ENCODE measurements at places on chromosomes 5 and 9.

GRCh38 chr5:166624573-166624972 is 1666.9 kb upstream of the WWC1 start:
- DNase-seq = no peak

DNA sequence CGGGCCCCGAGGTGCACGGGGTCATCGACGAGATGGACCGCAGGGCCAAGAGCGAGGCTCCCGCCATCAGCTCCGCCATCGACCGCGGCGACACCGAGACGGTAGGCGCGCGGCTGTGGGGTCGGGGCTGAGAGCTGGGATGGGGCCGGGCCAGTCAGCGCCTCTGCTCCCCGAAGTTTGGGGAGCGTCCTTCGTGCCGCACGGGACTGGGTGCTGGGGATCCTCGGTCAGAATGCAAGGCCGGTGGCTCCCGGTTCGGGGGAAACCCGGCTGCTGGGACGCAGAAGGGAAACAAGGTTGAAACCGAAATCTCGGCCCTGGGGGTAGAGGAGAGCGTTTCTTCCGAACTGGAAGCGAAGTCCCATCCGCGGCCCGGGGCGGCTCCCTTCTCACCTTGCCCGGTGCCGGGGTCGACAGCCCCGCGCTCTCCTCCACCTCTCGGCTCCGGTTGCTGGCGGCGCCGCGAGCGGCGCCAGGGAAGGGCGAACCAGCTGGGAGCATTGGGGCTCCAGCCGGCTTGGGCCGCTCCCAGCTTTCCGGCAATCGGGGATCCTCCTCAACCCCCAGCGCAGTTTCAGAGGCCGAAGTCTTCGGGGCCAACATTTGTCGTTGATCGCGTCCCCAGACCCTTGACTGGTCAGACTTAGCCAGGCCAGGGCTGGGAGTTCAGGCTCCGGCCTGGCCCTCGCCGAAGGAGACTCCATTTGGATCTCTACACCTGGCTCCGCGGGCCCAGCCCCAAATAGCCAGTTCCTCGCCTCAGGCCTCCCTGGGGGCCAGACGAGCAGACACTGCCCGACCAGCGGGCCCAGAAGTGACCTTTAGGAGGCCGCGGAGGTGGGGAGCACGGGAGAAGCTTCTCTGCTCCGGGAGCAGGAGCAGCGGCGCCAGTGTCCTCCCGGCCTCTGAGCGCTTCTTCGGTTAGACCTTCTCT is 1.1 kb downstream of the LHX2 start:
- no peak for DNase-seq

DNA sequence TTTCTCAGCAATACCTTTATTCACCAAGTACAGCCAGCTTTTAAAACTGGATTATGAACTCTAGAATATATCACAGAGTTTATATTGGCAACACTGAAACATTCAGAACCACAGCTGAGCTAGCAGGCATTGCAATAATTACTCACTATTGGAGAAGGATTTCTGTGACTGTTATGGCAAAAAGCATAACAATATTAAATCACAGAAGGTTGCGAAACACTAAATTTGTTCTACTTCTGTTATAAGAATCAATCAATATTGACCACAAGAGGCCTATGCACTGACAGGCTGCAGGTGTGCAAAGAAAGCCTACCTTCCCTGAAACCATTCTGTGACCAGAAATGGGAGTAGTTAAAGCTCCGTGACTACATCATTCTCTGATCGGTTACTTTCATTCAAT is 59.2 kb downstream of the AP3B1 start:
- DNase-seq = no peak

DNA sequence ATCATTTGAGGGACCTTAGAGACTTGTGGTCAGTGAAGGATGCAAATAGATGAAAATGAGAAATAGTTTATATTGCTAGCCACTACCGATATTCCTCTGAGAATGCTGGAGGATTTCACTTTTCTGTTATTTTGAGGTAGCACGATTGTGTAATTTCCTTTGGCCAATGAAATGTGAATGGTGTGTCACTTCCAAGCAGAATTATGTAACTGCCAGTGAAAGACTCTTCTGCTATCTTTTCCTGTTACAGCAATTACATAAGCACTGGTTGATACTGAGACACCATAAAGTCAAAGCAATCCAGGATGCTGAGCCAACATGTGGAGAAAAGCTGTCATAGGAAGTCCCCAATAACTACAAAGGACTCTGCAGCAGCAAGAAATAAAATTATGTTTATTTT is 3.6 kb upstream of the PCDHA2 start:
- no peak for DNase-seq

DNA sequence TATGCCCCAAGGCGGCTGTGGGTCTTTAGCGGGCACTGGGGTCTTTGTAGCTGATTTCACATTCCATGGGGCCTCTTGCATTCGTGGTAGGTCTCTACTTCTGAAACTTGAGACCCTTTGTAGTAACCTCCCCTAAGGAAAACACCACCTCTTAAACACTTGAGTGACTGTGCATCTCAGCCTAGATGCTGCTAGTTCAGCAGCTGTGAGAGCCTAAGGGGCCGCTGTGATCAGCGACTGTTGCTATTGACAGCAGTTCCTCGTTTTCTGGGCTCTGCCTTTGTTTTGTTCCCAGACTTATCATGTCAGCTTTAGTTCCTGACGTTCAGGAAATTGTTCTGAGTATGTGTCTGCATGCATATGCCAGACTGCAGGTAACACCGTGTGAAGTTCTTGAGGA is 171.2 kb downstream of the HSPA4 start:
- DNase-seq = peak; percentile 26

Measured in NCI-H2171 treated with DMSO at 0.1 percent for 48 hours (cell line).